ENCODE measurements at places on chromosomes 1 and 21. TPM values are rescaled to one million over a fixed set of nuclear protein-coding genes. Genes with fewer than 3 reads are reported as not detected.

The OR2G6 gene
- not detected for total RNA-seq

The LIPI gene
- total RNA-seq, result not detected

The CDA gene
- total RNA-seq, result 6.5 TPM

The NUAK2 gene
- 1.2 TPM for total RNA-seq

The CLK2 gene
- 19.7 TPM for total RNA-seq

The OR2L5 gene
- not detected for total RNA-seq

The VSIG8 gene
- total RNA-seq, result not detected

The OR2T33 gene
- total RNA-seq, result not detected

The AIRE gene
- 0.08 TPM for total RNA-seq

The OR2M3 gene
- total RNA-seq, result not detected

The TGFB2 gene
- total RNA-seq, result 2.7 TPM

The GRIK1 gene
- total RNA-seq, result not detected

The MTOR gene
- 29.3 TPM for total RNA-seq

The CD53 gene
- 19.8 TPM for total RNA-seq

The LRRC8B gene
- 4.9 TPM for total RNA-seq

The OR2L13 gene
- not detected for total RNA-seq
